CD4-positive, alpha-beta T cell (primary cell): ENCODE measurements at places on chromosomes 5 and 9. TPM values are rescaled to one million over a fixed set of nuclear protein-coding genes. Genes with fewer than 3 reads are reported as not detected.

Gene INSL6
- not detected for total RNA-seq

Gene KIF4B
- total RNA-seq, result not detected

Gene CCDC69
- total RNA-seq, result 68.0 TPM

Gene LHX3
- 0.16 TPM for total RNA-seq

Gene PCDHA8
- total RNA-seq, result not detected

Gene CXCL14
- total RNA-seq, result not detected

Gene VAV2
- total RNA-seq, result 1.7 TPM

Gene SLIT3
- not detected for total RNA-seq

Gene PFN3
- not detected for total RNA-seq

Gene SEMA5A
- total RNA-seq, result 2.0 TPM

Gene SPACA9
- 0.52 TPM for total RNA-seq
